ENCODE measurements at places on chromosomes 2 and 18. TPM values are rescaled to one million over a fixed set of nuclear protein-coding genes. Genes with fewer than 3 reads are reported as not detected.

The CBLN2 gene
- not detected for total RNA-seq

The L3MBTL4 gene
- not detected for total RNA-seq

The TFCP2L1 gene
- not detected for total RNA-seq

The DLX1 gene
- 0.15 TPM for total RNA-seq

The CYTIP gene
- not detected for total RNA-seq

The CYP26B1 gene
- total RNA-seq, result under 0.01 TPM

The PCARE gene
- total RNA-seq, result not detected

The CROCC2 gene
- total RNA-seq, result 1.0 TPM

The PFN4 gene
- total RNA-seq, result 0.44 TPM

The CYP27C1 gene
- total RNA-seq, result under 0.01 TPM

The SFXN5 gene
- 12.7 TPM for total RNA-seq

The LRATD1 gene
- under 0.01 TPM for total RNA-seq

The RAB27B gene
- total RNA-seq, result 2.0 TPM

The MRO gene
- under 0.01 TPM for total RNA-seq

The HMSD gene
- total RNA-seq, result 0.15 TPM

The UGT1A4 gene
- total RNA-seq, result not detected

The MC4R gene
- not detected for total RNA-seq

The SLC40A1 gene
- 73.1 TPM for total RNA-seq

The PRKD3 gene
- total RNA-seq, result 83.8 TPM

The THOC1 gene
- total RNA-seq, result 29.6 TPM

The LCT gene
- total RNA-seq, result under 0.01 TPM

The CCDC148 gene
- 1.5 TPM for total RNA-seq

The CDCA7 gene
- 4.7 TPM for total RNA-seq

The LYG2 gene
- not detected for total RNA-seq

The SAG gene
- not detected for total RNA-seq

The LOXHD1 gene
- not detected for total RNA-seq

The GREB1 gene
- 2.2 TPM for total RNA-seq

The RGPD3 gene
- total RNA-seq, result 0.29 TPM

The KCNJ13 gene
- not detected for total RNA-seq

The VPS4B gene
- total RNA-seq, result 42.2 TPM

The ZSWIM2 gene
- total RNA-seq, result not detected
